Breast epithelium (tissue), 4 donors: ENCODE measurements at places on chromosomes 1 and 21. TPM values are rescaled to one million over a fixed set of nuclear protein-coding genes. Genes with fewer than 3 reads are reported as not detected.
A peak's percentile ranks its signal among the peaks of the same experiment; 100 is the strongest.

DNA sequence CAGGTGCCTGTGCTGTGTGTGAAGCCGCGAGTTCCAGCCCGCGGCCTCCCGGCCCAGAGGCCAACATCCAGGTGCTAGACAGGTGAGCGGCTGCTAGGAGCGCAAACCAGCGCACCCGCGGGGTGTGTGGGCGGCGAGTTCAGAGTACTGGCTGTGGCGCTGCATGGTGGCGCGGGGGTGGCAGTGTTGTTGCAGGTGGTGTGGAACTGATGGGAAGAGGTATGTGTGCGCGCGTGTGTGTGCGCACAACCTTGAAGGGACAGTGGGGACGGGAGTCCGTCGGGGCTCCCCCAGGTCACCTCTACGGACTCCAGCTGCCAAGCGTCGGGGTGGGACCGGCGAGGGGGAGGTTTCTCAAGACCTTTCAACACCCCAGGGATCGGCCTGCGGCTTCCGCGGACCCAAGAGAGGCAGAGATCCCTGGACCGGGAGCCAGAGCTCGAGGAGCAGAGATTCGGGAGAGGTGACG is 433 bp upstream of the DMBX1 start:
- peaks cover 100% of the 10 kb centered on the region for H3K27me3 ChIP-seq
- peak overlapping the region; percentile 46 for H3K4me3 ChIP-seq
- H3K4me1 ChIP-seq, result peaks cover 6% of the 10 kb centered on the region
- DNase-seq, result no peak

- H3K27me3 ChIP-seq, result no peaks in the 10 kb centered on the region
- H3K27ac ChIP-seq, result no peak overlapping the region
- H3K4me3 ChIP-seq, result no peak overlapping the region
- H3K4me1 ChIP-seq, result no peaks in the 10 kb centered on the region
- no peaks in the 10 kb centered on the region for H3K36me3 ChIP-seq
- no peak for DNase-seq
Observed at GRCh38 chr1:210652329-210652954, 323.7 kb downstream of the HHAT start.

FOXD3 gene
- not detected for total RNA-seq

DNA sequence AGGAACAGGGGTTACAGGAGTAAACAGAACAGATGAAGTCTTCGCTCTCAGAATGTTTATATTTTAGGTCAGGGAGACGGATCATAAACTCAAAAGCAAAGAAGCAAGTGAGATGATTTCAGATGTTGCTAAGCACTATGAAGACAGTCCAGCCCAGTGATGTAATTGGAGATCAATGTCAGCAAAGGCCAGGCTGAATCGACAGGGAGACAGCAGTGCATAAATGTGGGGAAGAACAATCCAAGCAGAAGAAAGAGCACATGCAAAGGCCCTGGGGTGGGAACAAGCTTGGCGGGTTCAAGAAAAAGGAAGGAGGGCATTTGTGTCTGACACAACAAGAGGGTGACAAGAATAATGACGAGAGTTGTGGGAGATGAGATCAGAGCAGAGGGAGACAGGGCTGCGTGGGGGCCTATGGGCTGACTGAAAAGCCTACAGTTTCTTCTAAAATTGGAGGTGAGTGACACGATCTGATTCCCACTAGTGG is 47.0 kb downstream of the TAS1R2 start:
- no peak for DNase-seq
- H3K4me1 ChIP-seq, result no peaks in the 10 kb centered on the region
- H3K27me3 ChIP-seq, result no peaks in the 10 kb centered on the region
- H3K27ac ChIP-seq, result no peak overlapping the region
- H3K4me3 ChIP-seq, result no peak overlapping the region
